ENCODE measurements at places on chromosomes 3 and 15.

DNA sequence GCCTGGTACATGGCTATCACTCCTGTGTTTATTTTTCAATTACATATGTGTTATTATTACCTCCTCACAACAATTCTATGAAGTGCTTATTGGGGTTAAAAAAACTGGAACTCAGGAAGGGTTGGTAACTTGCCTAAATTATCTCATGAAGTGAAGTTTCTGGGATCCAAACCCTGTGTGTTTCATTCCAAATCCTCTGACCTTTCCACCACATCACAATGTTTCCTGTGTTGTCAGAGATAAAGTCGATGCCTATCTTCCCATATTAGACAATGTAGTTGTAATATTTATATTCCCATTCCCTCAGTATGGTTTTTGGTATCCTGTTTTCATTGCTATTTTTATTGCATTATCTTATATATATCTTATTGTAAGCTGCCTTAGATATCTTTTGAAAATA lies 269.1 kb upstream of the CFAP20DC start:
- no peak for DNase-seq

- no peak for DNase-seq
These were observed at the start of gene LIPH for GRCh38 chr3:185552358-185552877. LIPH (minus strand) TSS chr3:185552588; CDS start chr3:185552471, 117 bp downstream.

DNA sequence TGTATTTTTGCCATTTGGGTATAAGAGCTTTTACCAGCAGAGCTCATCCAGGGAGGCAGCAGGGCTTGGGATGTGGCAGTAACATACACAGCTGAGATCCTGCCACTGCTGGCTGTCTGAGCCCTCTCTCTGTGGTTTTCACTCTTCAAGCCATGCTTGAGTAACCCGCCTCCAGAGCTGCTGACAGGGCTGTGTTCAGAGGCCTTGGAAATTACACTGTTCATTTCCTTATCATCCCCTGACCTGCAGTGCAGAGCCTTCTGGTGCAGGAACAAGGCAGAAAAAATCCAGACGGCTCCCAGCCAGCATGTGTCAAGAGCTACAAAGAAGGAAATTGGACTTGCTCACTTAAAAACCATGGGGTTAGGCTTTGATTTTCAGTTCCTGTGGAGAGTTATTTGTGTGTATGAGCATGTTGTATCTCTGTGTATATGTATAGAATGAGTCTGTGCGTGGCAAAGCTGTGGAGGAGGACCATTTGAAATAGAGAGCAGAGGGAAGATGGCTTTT lies 47.0 kb downstream of the ZNF609 start:
- no peak for DNase-seq

- DNase-seq = no peak
These were observed 469.3 kb upstream of the CDIN1 start for GRCh38 chr15:36109943-36110658.

- DNase-seq = no peak
These were observed 165.2 kb upstream of the MYRIP start for GRCh38 chr3:39644176-39644575.

DNA sequence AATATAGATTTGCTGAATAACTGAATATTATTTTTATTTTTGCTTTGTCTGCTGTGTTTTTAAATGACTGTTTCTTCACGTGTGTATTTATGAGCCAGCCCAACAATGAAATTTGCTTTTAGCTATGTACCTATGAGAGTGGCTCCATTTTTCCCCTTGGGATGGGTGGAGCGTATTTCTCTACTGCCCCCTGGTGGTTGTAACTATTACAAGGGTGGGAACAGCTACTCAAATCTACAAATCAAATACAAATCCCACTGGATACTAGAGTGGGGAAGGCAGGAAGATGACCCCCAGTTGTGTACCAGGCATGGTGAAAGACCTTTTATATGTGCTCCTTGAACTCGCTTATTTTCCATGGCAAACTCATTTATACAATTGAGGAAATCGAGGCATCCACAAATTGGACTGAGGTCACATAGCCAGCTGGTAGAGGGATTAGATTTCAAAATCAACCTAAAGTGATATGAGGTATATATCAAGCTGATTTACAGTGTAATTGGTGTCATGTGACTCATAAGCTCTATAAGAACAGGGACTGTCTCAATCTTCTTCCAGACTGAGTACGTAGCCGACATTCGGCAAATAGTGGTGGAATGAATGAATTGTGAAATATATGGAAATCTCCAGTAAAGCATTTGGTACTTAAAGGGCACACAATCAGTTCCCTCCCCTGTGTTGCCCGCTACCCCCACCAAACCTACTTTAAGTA lies 69.5 kb upstream of the VEPH1 start:
- DNase-seq = peak; percentile 64

DNA sequence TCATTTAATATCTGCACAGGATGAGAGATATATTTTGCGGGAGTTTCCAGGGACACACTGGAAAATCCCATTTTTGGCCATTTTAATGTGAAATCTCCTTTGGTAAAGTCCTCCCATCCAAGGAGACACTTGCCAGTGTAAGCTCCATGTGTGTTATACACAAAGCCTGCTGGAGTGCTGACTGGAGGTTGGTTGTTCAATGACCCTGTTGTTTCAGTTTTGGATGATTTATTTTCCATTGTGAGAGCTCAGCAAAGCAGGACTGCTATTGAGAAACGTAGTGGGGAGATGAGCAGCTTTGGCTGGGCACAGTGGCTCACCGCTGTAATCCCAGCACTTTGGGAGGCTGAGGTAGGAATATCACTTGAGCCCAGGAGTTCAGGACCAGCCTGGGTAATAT lies 127.7 kb downstream of the NUP210 start:
- no peak for DNase-seq

DNA sequence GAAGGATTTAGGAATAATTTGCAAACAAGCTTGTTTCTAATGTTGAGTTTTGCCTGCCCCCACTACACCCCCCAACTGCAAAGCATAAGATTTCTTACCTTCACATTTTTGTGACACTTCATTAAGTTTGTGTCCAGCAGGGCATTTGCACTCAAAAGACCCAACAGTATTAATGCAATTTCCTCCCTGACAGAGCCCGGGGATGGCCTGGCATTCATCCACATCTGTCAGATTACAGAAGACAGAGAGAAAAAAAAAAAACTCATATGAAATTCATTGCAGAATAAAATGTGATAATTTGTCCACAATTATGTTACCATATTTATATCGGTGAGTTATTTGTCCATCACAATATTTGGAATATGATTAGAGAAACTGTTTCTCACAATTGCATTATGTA lies 111.5 kb downstream of the FBN1 start:
- no peak for DNase-seq

DNA sequence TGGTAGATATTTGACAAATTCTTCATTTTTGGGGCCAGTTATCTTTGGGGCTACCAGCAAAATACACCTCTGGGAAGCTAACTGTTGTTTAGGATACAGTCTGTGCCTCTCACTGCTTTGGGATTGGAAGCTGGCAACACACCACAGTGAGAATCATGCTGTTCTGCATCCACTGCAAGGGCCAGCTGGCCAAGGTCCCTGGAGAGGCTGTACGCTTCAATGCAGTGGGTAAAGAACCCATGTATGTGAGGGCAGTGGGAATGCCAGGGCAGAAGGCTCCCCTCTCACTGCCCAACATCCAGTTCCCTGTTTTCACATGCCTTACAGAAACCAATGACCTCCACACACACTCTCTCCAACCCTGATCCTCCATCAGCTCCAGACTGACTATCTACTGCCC lies 20.1 kb downstream of the ZDHHC3 start:
- no peak for DNase-seq

- no peak for DNase-seq
These were observed 23.6 kb downstream of the RASGRP1 start for GRCh38 chr15:38541026-38541425.

GRCh38 chr3:65659396-65659795 lies 379.3 kb downstream of the MAGI1 start:
- no peak for DNase-seq

DNA sequence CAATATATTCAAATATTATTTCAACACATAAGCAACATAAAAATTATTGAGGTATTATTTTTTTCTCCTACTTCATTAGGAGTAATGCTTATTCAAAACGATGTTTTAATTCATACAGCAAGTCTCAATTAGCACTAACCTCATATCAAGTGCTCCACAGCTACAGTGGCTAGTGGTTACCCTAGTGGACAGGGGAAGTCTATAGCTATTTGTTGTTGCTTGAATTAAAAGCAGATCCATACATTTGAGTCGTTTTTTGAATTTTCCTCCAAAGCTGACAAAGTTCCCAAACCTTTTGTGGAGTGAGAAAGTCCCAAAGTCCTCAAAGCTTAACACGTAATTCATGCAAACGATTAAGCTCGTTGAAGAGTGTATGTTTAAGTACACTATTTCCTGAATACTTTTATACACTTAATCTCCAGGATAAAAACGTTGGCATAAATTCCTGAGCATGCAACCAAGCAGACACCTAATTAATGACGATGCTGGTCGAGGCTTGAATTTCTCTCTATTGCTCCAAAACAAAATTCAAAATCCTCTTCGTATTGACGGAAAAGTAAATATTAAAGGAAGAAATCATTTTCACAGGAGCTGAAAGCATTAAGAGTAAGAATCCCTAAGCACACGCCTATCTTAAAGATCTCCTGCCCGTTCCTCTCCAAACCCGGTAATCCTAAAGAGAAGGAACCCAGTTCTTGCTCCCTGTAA lies 985 bp downstream of the VPS13C start:
- DNase-seq = peak; percentile 58

DNA sequence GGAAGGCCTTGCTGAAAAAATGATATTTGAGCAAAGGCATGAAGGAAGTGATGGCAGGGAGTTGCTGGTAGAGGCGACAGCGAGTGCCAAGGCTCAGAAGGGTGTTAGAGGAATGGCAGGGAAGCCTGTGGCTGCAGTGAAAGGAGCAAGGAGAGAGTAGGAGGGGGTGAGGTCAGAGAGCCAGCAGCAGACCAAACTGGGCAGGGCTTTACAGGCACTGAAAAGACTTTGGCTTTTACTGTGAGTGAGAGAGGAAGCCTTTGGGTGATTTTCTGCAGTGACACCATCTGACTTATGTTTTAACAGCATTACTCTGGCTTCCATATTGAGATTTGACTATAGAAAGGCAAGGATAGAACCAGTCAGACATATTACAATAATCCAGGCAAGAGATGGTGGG lies 11.4 kb downstream of the TICRR start:
- no peak for DNase-seq

DNA sequence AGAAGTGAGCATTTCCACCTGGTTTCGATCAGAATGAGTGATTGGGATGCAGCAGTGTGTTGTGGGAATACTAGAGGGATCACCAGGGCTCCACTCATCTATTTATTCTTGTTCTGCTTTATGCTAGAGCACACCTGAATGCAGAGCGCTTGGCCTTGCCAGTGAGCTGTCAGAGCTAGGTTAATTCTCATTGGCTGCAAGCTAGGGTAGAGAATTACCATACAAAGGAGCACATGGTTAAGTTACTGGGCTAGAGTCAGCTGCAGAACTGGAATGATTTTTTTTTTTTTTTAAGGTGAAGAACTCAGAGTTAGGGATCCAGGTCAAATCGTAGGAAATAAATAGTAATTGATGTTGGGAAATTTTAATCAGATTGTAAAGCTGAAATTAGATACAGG lies 8.8 kb downstream of the EIF2AK4 start:
- no peak for DNase-seq

DNA sequence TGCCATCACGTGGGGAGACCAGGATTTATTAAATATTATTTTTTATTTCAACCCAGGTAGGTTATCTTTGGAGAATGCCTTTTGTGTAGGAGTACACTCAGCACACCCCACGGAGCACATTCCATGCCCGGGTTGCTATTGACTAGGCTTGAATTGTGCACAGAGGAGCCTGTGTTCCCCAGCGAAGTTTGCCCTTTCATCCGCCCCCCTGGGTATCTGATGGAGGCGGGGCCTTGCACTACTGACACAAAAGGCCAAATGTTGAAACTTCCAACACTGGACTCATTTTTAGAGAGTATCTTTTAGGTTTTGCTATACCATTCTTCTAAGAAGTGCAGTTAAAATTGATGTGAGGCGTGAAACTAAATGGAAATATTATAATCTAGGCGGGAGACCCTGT lies 39.3 kb upstream of the PPP4R2 start:
- DNase-seq = no peak

DNA sequence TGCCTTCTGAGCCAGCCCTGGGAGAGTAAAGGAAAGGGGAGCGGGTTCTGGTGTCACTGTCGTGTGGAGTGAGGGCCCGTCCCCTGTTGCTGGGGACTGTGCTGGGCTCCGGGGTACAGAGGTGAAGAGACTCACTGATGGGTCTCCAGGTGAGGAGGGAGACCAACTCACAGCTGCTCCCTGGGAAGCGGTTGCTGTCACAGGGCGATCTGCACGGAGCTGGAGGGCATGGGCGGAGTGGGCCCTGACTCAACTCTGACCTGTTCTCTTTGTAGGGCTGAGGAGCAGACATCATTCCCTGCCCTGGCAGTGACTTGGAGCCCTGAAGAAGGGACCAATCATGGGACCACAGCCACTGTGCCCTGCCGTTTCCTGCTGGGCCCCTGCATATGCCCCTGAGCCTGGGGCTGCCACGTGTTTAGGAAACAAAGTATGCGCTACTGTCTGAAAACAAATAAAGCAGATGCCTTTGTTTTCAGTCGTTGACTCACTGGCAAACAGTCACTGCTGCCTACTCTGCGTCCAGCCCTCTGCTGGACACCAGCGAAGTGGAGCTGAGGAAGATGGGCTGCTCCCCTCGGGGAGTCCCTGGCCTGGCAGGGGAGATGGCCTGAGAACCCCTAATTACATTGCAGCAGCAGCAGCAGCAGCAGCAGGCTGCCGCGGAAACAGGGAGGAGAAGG lies 22.9 kb upstream of the PLXNA1 start:
- peak; percentile 68 for DNase-seq

- DNase-seq = no peak
These were observed 184.9 kb upstream of the LRRC3B start for GRCh38 chr3:26437678-26438077.

DNA sequence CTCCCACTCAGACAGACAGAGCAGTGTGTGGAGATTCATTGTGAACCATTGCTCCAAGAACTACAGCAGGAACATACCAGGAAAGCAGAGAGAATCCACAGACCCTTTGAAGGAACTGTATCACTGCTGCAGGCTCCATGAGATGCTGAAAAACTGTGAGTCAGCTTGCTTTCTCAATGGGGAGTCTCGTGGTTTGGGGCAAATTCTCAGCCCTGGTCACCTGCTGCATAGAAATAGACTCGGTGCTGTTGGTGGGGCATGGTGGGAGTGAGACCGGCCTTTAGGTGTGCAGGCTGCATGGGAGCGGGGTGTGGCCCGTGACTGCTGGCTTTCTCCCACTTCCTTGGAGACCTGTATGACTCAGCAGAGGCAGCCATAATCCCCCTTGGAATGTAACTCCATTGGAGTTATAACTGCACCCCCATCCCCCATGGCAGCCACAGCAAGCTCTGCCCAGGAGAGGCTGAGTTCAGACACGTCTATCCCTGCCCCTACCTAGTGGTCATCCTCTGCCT lies 35.6 kb downstream of the ALCAM start:
- no peak for DNase-seq

GRCh38 chr15:83372434-83372891 lies 74.7 kb upstream of the SH3GL3 start:
- DNase-seq = no peak

- no peak for DNase-seq
These were observed 35.5 kb downstream of the LEO1 start for GRCh38 chr15:51936105-51936478.

GRCh38 chr15:51736069-51736468 lies 1.4 kb downstream of the LYSMD2 start:
- DNase-seq = no peak
